ENCODE measurements at places on chromosomes 4 and X.
A peak's percentile ranks its signal among the peaks of the same experiment; 100 is the strongest.

GRCh38 chr4:27094783-27095182, 234.1 kb downstream of the STIM2 start:
- DNase-seq: no peak
- no peak overlapping the region for H3K4me3 ChIP-seq
- peaks cover 47% of the 10 kb centered on the region for H3K27me3 ChIP-seq
- no peaks in the 10 kb centered on the region for H3K36me3 ChIP-seq
- H3K27ac ChIP-seq: no peak overlapping the region

- no peak for DNase-seq
- H3K36me3 ChIP-seq: peaks cover 51% of the 10 kb centered on the region
- H3K27me3 ChIP-seq: no peaks in the 10 kb centered on the region
- H3K27ac ChIP-seq: peak overlapping the region; percentile 97
Observed at GRCh38 chr4:57078685-57079521, 31.3 kb downstream of the IGFBP7 start.

GRCh38 chr4:183403961-183404360, 40.5 kb upstream of the CDKN2AIP start:
- peaks cover 7% of the 10 kb centered on the region for H3K4me1 ChIP-seq
- no peaks in the 10 kb centered on the region for H3K27me3 ChIP-seq
- no peak overlapping the region for H3K4me3 ChIP-seq
- H3K36me3 ChIP-seq: no peaks in the 10 kb centered on the region
- DNase-seq: no peak

DNA sequence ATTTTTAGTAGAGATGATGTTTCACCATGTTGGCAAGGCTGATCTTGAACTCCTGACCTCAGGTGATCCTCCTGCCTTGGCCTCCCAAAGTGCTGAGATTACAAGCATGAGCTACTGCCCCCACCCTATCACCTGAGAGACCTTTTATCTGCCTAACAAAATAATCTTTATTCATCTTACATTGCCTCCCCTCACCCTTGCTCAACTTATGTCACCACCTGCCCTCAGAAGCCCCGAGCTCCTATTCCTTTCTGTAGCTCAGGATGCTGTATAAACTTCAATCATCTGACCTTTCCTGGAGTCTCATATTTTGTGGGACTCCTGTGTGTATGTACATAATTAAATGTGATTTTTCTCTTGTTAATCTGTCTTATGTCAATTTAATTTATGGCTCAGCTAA, 29.7 kb upstream of the ENPP6 start:
- H3K27ac ChIP-seq: no peak overlapping the region
- no peak overlapping the region for H3K4me3 ChIP-seq
- no peak for DNase-seq
- H3K27me3 ChIP-seq: no peaks in the 10 kb centered on the region
- H3K4me1 ChIP-seq: no peaks in the 10 kb centered on the region
- no peaks in the 10 kb centered on the region for H3K36me3 ChIP-seq

- H3K27ac ChIP-seq: no peak overlapping the region
- H3K36me3 ChIP-seq: no peaks in the 10 kb centered on the region
- DNase-seq: no peak
- H3K27me3 ChIP-seq: no peaks in the 10 kb centered on the region
- H3K4me3 ChIP-seq: no peak overlapping the region
Observed at GRCh38 chrX:1734806-1735205, 119.9 kb downstream of the ASMT start.

GRCh38 chrX:38192007-38192810, 28.5 kb downstream of the SRPX start:
- H3K27me3 ChIP-seq: no peaks in the 10 kb centered on the region
- no peak for DNase-seq
- H3K4me1 ChIP-seq: peaks cover 10% of the 10 kb centered on the region
- no peaks in the 10 kb centered on the region for H3K36me3 ChIP-seq
- H3K4me3 ChIP-seq: no peak overlapping the region
